ENCODE measurements at places on chromosomes 1 and 21. TPM values are rescaled to one million over a fixed set of nuclear protein-coding genes. Genes with fewer than 3 reads are reported as not detected.

Gene DCDC2B
- polyA plus RNA-seq = 0.05 TPM

Gene MYBPH
- not detected for polyA plus RNA-seq

Gene GRIK3
- 0.08 TPM for polyA plus RNA-seq

Gene POU3F1
- polyA plus RNA-seq = 0.07 TPM

Gene TRIM67
- polyA plus RNA-seq = 0.05 TPM

Gene LHX8
- not detected for polyA plus RNA-seq

Gene SLAMF8
- polyA plus RNA-seq = 0.46 TPM

Gene BTBD8
- polyA plus RNA-seq = 1.9 TPM

Gene CDC42SE1
- polyA plus RNA-seq = 40.9 TPM

Gene KLHDC7A
- 1.9 TPM for polyA plus RNA-seq

Gene SLFNL1
- polyA plus RNA-seq = 1.4 TPM

Gene SRM
- polyA plus RNA-seq = 266 TPM

Gene CHI3L1
- polyA plus RNA-seq = 11.0 TPM

Gene DNM3
- 0.40 TPM for polyA plus RNA-seq

Gene COA6
- 22.2 TPM for polyA plus RNA-seq

Gene FMO2
- polyA plus RNA-seq = 5.7 TPM

Gene AQP10
- 0.07 TPM for polyA plus RNA-seq

Gene CCSAP
- polyA plus RNA-seq = 1.7 TPM

Gene KCNJ9
- polyA plus RNA-seq = 0.04 TPM

Gene F13B
- not detected for polyA plus RNA-seq

Gene RHBG
- polyA plus RNA-seq = 1.3 TPM

Gene SELENON
- 29.8 TPM for polyA plus RNA-seq

Gene EPS8L3
- 0.46 TPM for polyA plus RNA-seq

Gene THEM5
- not detected for polyA plus RNA-seq

Gene SELP
- polyA plus RNA-seq = 0.91 TPM

Gene FAM110D
- 2.6 TPM for polyA plus RNA-seq

Gene LENEP
- not detected for polyA plus RNA-seq

Gene DISC1
- 0.91 TPM for polyA plus RNA-seq

Gene PLA2G2C
- polyA plus RNA-seq = not detected

Gene ITGB2
- 15.1 TPM for polyA plus RNA-seq

Gene IFNGR2
- polyA plus RNA-seq = 23.6 TPM

Gene LRRC53
- not detected for polyA plus RNA-seq

Gene YARS1
- 30.4 TPM for polyA plus RNA-seq

Gene IBA57
- 2.4 TPM for polyA plus RNA-seq

Gene LCK
- polyA plus RNA-seq = 0.33 TPM

Gene KRTAP12-2
- not detected for polyA plus RNA-seq

Gene FCER1A
- polyA plus RNA-seq = 0.66 TPM

Gene SLAMF7
- polyA plus RNA-seq = 0.34 TPM

Gene LCE1E
- polyA plus RNA-seq = not detected

Gene HSD3B1
- not detected for polyA plus RNA-seq

Gene RNU1-1
- not detected for polyA plus RNA-seq

Gene NPR1
- 11.8 TPM for polyA plus RNA-seq

Gene DNAH14
- 9.0 TPM for polyA plus RNA-seq

Gene RORC
- 36.7 TPM for polyA plus RNA-seq

Gene SLC30A1
- polyA plus RNA-seq = 1.5 TPM

Gene DLGAP3
- polyA plus RNA-seq = 1.3 TPM

Gene SPAG17
- polyA plus RNA-seq = 2.1 TPM

Gene ADGRB2
- 0.23 TPM for polyA plus RNA-seq

Gene SLC22A15
- 1.5 TPM for polyA plus RNA-seq
